ENCODE measurements at places on chromosomes 2 and 18.
A peak's percentile ranks its signal among the peaks of the same experiment; 100 is the strongest.

GRCh38 chr2:16264491-16264890, 324.1 kb downstream of the MYCN start:
- DNase-seq: no peak

GRCh38 chr2:86598966-86599365, 24.7 kb downstream of the RNF103 start:
- DNase-seq: no peak

DNA sequence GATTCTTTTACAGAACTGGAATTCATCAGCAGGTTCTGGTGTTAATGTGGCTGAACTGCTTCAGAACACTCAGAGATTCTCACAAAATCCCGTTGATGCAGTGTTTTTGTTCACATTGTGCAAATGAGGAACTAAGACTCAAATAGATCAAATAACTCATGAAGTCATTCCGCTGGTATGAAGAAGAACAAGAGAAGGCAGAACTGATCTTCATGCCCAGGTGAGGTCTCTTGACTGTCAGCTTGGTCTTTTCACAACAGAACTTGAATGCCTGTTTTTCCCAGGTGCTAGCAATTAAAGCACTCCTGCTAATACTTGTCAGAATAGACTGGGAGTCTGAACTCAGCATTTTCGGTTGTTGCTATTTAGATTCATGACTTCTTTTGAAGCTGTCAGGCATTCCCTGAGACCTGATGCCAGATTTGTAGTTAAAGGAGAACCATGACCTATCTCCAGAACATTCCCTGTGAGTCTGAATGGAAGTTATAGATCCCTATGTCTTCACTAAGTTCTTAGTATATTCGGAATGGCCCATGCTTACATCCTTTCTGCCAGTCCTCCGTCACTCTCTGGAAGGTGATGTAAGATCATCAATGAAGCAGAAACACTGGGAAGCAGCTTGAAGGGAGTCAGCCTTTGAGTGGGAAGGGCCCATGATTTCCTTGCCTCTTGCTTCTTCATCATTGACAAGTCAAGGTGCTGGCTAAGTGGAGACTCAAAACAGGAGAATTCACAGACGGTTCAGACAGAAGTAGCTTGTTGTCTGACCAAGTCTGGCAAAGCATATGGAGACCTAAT, 155.7 kb downstream of the MTCL1 start:
- no peak for DNase-seq

DNA sequence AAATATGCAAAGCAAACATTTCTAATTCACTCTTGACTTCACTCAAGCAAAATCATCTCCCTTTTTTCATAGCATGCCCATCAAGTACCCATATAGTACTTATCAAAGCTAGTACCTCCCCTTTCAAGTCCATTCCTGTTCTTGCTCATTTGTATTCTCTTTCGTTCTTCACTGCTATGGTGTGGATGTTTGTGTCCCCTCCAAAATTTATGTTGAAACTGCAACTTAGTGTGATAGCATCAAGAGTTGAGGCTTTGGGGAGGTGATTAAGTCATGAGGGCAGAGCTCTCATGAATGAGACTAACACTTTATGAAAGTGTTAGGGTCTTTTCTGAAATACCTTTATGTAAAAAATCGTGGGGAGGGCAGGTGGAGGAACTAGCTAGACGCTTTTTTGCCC, 52.9 kb downstream of the RNU4ATAC start:
- DNase-seq: no peak

GRCh38 chr2:23624378-23624777, 239.4 kb downstream of the KLHL29 start:
- peak; percentile 4 for DNase-seq

DNA sequence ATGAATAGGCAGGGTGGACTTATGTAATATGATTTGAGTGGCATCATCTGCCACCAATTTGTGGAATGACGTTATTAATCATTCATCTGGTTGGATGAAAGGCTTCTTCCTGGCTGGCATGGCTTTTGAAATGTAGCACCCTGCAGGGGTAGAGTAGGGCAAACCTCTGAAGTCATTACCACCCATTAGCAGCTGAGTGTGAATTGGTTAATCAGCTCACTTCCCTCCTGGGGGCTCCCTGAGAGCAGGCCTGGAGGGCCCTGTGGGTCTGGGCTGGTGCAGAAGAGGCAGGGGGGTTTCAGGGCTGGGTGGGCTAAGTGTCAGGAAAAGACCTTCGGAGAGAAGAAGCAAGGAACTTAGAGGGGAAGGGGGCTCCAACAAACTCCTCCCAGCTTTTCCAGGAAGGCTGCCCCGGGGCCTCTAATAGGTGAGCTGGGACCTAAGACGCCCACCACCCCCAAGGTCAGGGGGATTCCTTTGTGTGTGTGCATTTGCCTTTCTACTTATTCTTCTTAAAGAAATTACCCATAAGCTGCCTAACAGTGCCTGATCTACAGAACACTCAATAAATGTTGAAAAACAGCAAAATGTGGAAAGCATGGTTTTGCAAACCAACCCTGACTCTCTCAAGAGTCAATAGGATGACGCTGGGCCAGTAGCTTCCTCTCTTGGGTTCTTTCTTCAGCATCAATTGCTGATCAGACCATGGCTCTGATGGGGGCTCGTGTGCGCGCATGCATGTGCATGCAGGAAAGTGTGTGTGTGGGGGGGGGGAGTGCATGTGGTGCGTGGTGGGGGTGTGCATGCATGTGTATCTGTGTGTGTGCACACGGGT, 49.7 kb upstream of the ZNF516 start:
- DNase-seq: no peak

DNA sequence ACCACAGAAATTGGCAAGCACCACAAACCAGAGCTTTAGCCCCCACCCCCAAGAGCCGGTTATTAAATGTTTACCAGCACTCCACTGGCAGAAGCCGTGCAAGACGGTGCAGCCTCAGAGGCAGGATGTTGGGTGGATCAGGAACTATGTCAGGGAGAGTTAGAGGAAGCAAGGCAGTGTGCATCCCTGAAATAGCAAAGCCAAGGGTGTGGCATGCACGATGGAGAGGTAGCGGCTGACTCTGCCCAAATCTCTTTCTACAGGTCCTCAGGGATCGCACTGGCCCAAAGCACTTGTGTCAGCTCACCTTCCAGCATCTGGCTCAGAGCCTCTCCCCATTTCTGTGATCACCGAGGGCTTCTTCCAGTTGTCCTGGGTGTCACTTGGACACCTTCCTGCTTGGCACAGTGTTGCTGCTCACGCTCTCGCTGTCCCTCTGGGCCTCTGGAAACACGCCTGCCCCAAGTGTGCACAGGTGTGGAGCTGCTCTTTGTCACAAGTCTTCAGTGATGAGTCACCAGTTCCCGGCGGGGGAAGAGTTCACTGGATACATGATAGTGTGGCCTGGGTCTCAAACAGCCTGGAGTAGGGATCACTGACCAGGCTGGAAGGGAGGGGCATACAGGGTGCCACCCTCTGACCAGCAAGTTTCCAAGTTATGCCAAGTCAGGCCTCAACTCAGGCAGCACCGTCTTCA, 17.3 kb upstream of the B3GNT7 start:
- DNase-seq: no peak

GRCh38 chr2:98505971-98506664, 61.5 kb downstream of the INPP4A start:
- no peak for DNase-seq

DNA sequence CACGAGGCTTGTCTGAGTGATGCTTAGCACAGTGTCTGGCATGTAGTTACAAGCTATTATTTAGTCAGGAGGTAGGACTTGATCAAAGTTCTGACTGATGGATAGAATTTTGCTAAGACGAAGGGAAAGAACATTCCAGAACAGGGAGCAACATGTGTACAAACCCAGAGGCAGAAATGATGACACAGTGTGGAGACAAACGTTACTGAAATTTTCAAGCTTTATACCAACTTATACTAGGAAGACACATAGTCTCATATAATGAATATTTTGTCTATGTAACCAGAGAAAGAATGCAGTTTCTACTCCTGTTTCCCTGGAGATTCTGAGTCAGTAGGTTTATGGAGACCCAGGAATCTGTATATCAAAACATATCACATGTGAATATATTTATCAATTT, 123.4 kb downstream of the FAM124B start:
- DNase-seq: no peak

GRCh38 chr2:238247841-238248453, 8.1 kb upstream of the HES6 start:
- no peak for DNase-seq

DNA sequence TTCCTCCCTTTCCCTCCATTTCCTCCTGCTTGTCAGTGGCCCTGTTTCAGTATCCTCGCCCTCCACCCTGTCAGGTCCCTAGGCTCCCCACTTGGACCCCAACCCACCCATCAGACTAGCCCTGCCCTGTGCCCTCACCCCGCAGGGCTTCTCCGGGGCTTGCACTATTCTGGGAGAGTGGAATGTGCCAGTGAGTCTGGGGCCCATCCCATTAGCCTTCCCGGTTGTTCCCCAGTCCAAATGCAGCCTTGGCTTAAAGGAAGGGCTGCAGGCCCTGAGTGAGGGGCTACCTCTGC, 45.5 kb downstream of the MYO7B start:
- DNase-seq: no peak

DNA sequence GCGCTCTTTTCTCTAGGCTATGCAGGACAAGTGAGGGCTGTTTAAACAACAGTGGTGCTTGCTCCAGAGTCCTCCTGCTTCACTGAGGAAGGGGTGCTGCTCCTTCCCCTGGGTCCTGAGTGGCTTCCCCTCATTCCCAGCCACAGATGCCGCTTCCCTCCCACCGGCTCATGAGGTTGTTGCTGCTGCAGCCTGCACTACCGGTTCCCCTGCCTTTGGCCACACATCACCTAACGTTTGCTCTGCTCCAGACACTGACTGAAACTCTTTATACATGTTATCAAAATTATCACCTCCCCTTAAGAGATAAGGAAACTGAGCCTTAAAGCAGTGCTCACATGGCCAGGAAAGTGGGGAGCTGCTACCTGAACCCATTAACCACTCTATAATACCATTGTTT, 130.8 kb upstream of the LGALSL start:
- no peak for DNase-seq

GRCh38 chr18:72187956-72188355, 356.2 kb downstream of the CBLN2 start:
- no peak for DNase-seq

DNA sequence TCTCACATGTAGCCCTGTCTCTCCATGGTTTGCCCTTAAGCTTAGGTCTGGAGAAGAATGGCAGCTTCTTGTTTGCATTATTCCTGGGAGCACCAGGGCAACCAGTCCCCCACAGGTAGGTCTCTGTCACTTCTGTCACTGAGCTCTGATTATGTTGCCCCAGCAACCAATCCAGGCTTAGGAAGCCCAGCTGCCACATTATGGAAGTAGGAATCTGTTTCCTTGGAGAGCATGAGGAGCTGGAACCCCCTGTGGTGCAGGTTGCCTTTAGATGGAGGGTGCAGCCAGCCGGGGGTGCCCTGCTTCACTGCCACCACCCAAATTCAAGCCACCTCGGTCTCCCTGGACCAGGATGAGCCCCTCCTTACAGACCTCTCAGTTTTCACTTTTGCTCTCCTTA, 4.8 kb downstream of the RESP18 start:
- no peak for DNase-seq

GRCh38 chr18:21656402-21656801, 44.3 kb downstream of the SNRPD1 start:
- DNase-seq: no peak

DNA sequence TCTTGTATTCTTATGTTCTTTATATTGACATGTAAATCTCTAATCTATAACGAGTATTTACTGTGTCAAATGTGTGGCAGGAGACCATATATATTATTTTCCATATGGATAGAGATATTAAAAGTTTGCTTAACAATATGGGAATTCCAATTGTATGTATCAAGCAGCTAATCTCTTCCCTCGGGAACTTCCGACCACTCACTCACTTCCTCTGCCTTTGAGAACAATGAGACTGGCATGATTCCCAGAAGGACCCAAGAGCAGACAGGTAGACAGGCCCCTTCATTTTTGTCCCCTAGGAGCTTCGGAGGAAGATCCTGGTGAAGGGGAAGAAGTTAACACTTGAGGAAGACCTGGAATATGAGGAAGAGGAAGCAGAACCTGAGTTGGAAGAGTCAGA, 24.1 kb downstream of the PLCD4 start:
- DNase-seq: no peak

DNA sequence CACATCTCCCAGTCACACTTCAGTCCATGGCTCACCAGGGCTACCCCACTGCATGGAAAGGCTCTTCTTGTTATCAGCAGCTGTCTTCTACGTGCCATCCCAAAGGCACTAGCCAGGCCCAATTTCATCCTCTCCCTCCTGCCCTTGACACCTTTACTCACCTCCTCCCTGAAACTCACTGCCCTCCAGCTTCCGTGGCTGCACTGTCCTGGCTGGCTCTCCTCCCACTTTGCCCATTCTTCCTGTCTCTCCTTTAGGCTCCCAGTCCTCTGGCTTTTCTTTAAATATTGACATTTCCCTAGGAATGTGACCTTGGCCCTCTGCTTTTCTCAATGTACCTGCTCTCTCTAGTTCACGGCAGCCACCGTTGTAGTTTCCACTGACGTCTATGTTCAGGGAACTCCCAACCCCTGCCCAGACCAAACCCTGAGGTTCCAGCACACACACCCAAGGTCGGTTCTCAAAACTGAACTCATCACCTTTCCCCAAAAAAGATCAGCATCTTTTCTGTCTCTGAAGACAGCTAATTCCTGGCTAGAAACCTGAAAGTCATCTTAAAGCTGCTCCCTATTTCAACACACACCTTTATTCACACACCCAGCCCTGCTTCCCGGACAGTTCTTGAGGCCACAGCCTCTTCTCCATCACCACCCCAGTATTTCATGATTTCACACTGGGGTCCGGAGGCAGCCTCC, 36.7 kb downstream of the WDFY1 start:
- DNase-seq: no peak

- no peak for DNase-seq
These were observed 4.0 kb downstream of the NEU4 start for GRCh38 chr2:241812730-241813643.

DNA sequence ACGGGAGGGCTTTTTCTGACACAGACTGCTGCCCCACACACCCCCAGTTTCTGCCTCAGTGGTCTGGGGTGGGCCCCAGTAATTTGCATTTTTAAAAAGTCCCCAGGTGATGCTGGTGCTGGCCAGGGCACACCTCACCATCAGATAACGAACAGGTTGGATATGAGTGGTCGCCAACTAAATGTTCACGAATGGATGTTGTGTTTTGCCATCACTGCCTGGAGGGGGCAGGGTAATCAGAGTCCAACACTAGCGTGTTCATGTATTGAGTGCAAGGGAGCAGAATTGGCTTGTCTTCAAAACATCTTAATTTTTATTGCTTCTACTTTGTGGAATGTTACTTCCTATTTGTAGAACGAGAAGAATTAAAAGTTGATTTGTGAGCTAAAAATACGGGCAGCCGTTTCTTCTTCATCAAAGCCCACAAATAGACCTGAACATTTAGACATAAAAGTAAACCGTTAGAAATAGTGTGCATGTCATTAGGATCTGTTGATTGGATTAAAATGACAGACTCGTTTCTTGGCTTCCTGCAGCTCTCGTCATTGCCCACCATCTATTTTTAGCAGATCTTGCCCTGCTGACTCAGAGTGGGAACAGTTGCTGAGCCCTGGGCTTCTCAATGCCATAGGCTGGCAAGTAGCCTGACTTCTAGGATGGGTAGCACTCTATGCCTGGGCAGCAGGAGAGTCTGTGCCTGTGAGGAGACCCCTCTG, 45.2 kb downstream of the NCK2 start:
- DNase-seq: peak; percentile 69

All from stimulated activated naive CD4-positive, alpha-beta T cell treated with Interleukin-2 at 50 U/mL for 16 hours (primary cell).